AML-193 (cell line): ENCODE measurements at places on chromosomes 1 and 21.

DNA sequence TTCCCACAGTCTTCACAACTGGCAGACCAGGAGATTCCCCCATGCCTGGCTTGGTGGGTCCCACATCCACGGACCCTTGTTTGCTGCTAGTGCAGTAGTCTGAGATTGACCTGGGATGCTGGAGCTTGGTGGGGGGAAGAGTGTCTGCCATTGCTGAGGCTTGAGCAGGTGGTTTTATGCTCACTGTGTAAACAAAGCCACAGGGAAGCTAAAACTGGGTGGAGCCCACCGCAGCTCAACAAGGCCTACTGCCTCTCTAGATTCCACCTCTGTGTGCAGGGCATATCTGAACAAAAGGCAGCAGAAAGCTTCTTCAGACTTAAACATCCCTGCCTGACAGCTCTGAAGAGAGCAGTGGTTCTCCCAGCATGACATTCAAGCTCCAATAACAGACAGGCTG, 177.3 kb upstream of the ETV3 start:
- no peak for DNase-seq

- peak; percentile 65 for DNase-seq
These were observed 14.9 kb upstream of the HJV start for GRCh38 chr1:146036241-146036964.

DNA sequence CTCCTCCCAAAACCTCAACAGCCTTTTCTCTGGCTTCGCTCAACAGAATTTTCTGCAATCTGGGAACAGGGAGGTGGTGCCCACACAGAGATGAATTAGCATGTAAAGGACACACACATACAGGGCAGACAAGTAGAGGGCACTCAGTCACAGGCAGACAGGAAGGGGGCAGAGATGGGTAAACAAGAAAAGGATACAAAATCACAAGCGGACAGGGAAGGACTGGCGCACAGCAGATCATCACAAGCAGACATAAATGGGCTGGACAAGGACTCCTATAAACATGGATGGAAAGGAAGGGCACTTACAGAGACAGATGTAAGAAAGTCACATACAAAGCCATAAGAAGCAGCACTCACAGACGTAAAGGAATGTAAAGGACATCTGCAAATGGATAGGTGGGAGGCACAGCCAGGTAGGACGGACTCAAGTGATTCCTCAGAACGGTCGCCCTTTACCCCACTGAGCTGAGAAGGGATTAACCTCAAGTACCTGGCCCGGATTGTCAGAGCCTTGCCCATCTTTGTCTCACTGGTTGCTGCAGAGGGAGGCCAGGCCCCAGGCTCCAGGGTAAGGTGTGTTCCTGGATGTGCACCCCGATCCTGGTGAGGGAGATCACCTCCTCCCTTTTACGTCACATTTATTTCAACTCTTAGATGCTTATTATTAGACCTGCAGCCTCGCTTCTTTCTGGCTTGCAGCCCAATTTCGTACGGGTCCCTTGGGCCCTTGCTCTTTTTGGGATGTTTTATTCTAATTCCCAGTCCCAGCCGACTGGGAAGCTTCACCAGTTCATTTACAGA, 836 bp upstream of the PRCC start:
- DNase-seq, result no peak

DNA sequence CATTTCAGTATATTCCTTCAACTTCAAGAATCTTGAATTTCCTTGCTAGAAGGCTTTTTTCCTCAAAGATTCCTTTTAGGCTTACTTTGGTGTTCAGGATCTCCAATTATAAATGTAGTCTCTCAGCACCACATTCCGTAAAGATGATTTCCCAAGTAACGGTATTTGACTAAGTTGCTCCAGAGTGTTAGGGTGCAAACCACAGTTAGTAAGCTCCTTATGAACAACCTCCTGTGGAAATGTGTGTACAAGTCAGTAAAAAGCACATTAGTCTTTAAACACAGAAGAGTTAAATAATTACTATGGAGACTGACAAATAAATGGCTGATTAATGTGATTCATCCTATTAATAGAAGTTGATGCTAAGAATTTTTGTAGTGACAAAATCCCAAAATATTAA, 10.3 kb downstream of the DONSON start:
- DNase-seq, result no peak

DNA sequence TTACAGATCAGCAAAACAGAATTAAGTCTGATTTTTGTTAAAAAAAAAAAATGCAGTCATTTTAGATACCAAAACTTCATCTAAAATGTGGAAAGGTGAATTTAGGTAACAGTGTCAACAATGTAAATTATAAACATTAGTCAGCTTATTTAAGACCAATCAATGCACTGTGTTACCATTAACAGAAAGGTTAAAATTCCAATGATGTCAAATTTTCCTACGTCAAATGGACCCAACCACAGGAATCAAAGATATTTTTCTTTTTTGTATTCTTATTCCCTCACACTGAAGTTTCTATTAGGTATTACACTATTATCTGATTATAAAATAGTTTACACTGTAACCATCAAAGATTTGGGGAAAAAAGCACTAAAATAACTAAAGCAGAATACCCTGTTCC, 6.5 kb downstream of the ARHGAP29 start:
- no peak for DNase-seq

GRCh38 chr1:106049595-106049994, 1006.9 kb upstream of the PRMT6 start:
- no peak for DNase-seq

- DNase-seq, result no peak
These were observed 33.8 kb downstream of the PCNX2 start for GRCh38 chr1:233261695-233262094.

GRCh38 chr1:224609333-224609732, 6.8 kb upstream of the CNIH3 start:
- no peak for DNase-seq

- no peak for DNase-seq
These were observed 471.4 kb downstream of the PTBP2 start for GRCh38 chr1:97192872-97193572.

DNA sequence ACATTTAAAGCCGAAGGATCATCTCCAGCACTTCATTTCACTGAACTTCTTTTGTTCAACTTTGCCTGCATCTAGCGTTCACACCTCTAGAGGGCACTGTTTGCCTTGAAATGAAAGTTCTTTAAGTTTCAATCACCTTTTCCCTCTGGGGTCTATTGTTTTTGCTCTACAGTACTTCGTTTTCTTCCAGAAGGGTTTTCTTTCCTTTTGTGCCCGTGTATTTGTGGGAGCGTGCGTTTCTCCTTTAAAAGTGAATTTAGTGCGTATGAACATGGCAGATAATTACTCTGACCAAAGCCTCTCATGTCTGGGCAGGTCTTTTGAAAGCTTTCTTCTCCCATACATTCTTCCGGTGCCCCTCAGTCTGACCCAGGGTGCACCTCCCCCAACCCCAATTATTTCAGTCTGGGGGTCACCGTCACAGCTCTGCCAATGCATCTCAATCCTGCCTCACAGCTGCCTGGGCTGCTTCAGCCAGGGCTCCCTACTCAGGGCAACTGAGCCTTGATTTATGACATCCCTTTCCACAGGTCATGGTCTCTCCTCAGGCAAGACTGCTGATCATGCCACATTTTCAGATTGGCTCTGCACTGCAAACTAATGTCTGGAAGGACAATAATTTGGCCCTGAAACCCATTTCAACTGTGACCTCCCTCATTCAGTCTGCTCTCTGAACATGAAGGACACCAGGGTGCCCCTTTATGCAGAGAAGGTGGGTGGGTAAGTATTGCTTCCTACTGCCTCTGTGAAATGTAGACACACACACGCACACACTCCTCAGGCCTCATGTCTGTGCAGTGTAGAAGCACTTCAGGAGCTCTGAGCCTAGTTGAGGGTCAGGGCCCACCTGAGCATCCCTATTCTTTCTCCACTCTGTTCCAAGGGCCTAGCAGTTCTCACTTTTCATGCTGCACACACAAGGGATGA, 88.6 kb downstream of the NUF2 start:
- DNase-seq, result peak; percentile 1

- no peak for DNase-seq
These were observed 148.7 kb upstream of the SPAG17 start for GRCh38 chr1:118333601-118334210.

GRCh38 chr1:237386362-237387143, 344.6 kb downstream of the RYR2 start:
- DNase-seq, result no peak

GRCh38 chr1:93151474-93151873, 28.7 kb downstream of the TMED5 start:
- DNase-seq, result no peak

DNA sequence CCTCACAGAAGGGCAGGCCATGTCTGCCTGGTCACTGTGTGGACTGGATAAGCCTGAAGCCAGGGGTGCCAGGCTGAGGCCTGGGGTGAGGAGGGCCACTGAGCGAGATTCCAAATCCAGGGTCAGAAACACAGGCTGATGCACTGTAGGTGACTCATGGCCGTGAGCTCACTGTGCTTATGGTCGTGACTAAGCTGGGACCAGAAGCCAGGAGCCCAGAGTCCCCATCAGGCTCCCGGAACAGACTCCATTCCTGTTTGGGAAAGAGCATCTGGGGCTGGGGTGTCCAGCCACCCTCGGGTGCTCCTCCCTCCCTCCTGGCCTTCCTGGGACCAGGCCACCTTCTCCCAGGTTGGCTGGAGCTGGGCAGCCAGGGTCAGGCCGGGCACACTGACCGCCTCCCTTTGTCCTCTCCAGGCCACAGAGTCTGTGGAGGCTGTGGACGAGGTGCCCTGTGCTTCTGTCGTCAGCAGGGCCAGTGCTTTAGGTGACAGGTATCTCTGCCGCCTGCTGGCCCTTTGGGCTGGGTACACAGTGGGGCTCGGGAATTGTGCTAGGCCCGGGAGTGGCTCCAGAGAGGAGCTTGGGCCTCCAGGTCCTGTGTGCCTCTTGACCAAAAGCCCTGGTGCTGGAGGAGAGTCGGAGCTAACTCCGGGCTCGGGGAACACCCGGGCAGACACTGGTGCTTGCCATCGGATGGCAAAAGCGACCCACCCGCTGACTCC, 36.7 kb downstream of the AJAP1 start:
- DNase-seq, result no peak

GRCh38 chr1:165884690-165885304, 57.4 kb downstream of the UCK2 start:
- peak; percentile 79 for DNase-seq

GRCh38 chr21:38945545-38946245, 140.0 kb downstream of the ETS2 start:
- DNase-seq, result no peak

- no peak for DNase-seq
These were observed 69.0 kb downstream of the RRAGC start for GRCh38 chr1:38790422-38791163.

DNA sequence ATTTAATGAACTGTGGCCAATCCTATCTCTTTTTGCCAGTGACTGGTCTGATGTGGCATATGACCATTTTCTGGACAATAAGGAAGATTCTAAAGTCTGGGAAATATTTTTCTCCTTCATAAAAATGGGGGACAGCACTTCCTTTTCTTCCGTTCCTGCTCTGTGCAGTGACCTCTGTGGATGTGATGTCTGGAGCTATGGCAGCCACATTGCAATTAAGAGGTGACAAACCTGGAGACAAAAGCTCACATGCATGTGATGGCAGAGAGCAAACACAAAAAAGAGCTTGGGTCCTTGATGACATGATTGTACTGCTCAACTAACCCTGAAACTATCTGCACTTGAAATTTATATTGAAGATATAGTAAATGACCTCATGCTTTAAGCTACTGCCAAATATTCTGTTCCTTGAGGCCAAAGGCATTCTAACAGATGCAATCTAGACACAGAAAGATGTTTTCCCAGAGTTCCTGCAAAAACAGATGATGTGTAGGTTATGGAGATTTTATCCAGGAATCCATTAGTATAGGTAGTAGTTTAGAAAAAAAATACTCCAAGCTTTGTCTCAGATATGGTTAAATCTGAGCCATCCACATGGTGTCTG, 2.2 kb upstream of the MAGI3 start:
- DNase-seq, result no peak

- DNase-seq, result no peak
These were observed 77.6 kb upstream of the CD1D start for GRCh38 chr1:158102881-158103674.

GRCh38 chr1:53535846-53536245, 76.6 kb downstream of the DMRTB1 start:
- no peak for DNase-seq

GRCh38 chr1:182268669-182269068, 122.9 kb downstream of the GLUL start:
- peak; percentile 78 for DNase-seq

- DNase-seq, result no peak
These were observed 27.1 kb downstream of the MTF2 start for GRCh38 chr1:93106226-93106625.

DNA sequence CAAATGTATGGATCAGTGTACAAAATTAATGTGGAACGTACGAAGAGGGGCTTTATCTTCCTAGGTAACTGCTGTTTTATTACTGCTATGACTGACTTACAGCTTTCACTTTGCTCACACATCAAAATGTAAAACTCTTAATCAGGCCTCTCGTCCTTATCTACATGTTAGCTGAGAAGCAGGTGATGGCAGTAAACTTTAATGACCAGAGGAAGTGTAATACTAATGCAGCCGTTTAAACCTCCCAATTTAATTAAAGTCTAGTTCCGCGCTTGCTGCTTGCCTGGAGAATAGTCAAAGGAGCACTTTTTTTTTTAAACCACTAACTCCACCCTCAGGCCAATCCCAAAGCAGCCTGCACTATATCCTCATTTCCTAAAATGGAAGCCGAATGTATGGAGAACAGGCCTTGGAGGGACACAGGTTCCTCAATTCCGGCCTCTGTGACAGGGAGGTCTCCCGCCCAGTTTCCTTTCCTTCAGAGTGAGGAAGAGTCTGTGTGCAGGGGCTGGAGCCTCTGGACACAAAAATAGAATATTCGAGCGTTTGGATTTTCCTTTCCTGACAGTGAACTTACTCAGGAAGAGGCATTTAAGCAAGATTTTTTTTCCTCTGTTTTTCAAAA, 36.7 kb upstream of the RASAL2 start:
- no peak for DNase-seq

GRCh38 chr1:64403331-64403730, 66.6 kb upstream of the CACHD1 start:
- no peak for DNase-seq

GRCh38 chr1:9561429-9561828, 22.2 kb downstream of the SLC25A33 start:
- no peak for DNase-seq

GRCh38 chr1:78387871-78388270, 102.9 kb upstream of the PTGFR start:
- no peak for DNase-seq

- DNase-seq, result no peak
These were observed 107.3 kb downstream of the TOMM20 start for GRCh38 chr1:235021321-235021720.

GRCh38 chr1:235954306-235955283, 87.9 kb upstream of the LYST start:
- DNase-seq, result peak; percentile 99

- no peak for DNase-seq
These were observed 5.3 kb downstream of the CLCA2 start for GRCh38 chr1:86429122-86429725.

DNA sequence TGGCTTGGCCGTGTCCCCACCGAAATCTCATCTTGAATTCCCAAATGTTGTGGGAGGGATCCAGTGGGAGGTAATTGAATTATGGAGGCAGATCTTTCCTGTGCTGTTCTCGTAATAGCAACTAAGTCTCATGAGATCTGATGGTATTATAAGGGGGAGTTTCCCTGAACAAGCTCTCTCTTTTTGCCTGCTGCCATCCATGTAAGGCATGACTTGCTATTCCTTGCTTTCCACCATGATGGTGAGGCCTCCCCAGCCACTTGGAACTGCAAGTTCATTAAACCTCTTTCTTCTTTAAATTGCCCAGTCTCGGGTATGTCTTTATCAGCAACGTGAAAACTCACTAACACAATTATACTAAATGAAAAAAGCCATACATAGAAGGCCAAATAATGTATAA, 101.3 kb upstream of the LYPLAL1 start:
- DNase-seq, result no peak

- no peak for DNase-seq
These were observed 28.3 kb upstream of the A3GALT2 start for GRCh38 chr1:33349081-33349759.
